ENCODE measurements at places on chromosomes 16 and 17.
A peak's percentile ranks its signal among the peaks of the same experiment; 100 is the strongest.

DNA sequence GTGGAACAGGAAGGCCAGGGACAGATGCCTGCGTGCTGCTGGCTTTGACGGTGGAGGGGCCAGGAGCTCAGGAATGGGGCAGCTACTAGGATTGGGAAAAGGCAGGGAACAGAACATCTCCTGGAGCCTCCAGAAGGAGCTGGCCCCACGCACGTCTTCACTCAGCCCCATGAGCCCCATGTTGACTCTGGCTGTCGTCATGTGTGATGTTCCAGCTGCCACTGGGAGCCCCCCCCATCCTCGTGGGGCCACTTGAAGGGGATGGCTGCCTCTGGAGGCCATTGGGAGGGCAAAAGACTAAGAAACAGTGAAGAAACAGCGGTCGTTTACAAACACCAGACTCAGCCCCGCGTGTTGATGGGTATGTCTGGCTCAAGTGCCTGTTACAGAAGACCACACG is 18.5 kb upstream of the APRT start:
- DNase-seq, result no peak

GRCh38 chr16:3509470-3509928 is 8.7 kb downstream of the CLUAP1 start:
- no peak for DNase-seq

DNA sequence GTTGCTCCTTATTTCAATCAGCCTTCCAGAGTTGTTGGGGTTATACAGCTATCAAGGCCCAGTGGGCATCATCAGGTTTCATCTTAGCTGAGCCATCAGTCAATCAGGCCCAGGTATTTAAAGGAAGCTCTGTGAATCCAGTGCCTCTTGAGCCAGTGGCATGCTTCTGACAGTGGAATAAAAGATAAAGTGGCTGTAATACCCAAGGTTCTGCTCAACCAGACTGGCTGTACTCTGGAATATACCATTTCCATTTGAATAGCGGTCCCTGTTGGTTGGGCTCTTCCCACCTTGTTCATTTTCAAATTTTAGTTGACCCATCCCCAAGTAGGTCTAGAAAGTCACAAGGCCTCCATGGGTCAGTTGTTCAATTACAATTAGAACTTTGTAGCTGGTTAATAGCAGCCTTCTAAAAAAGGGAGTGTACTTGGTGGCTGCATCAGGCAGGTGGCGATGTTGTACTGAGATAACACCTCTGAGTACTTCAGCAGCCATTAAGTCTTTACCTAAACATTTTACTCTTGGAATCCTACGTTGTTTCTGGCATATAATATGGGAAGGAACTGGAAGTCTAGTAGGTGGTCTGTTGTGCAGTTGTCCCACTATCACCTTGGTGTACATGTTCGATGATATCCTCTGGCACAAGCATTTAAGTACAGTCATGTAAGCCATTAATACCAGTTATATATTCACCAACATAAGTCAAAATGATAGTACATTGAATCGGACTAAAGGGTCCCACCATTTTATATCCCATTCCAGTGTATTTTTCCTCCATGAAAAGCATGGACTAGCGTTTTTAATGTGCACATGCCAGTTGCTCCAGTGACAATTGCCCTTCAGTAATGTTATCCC is 294.1 kb downstream of the BCAS3 start:
- DNase-seq, result no peak

- DNase-seq, result no peak
These were observed 117.0 kb downstream of the RAB11FIP4 start for GRCh38 chr17:31508288-31509094.

GRCh38 chr17:49667854-49668253 is 10.0 kb downstream of the SPOP start:
- no peak for DNase-seq

DNA sequence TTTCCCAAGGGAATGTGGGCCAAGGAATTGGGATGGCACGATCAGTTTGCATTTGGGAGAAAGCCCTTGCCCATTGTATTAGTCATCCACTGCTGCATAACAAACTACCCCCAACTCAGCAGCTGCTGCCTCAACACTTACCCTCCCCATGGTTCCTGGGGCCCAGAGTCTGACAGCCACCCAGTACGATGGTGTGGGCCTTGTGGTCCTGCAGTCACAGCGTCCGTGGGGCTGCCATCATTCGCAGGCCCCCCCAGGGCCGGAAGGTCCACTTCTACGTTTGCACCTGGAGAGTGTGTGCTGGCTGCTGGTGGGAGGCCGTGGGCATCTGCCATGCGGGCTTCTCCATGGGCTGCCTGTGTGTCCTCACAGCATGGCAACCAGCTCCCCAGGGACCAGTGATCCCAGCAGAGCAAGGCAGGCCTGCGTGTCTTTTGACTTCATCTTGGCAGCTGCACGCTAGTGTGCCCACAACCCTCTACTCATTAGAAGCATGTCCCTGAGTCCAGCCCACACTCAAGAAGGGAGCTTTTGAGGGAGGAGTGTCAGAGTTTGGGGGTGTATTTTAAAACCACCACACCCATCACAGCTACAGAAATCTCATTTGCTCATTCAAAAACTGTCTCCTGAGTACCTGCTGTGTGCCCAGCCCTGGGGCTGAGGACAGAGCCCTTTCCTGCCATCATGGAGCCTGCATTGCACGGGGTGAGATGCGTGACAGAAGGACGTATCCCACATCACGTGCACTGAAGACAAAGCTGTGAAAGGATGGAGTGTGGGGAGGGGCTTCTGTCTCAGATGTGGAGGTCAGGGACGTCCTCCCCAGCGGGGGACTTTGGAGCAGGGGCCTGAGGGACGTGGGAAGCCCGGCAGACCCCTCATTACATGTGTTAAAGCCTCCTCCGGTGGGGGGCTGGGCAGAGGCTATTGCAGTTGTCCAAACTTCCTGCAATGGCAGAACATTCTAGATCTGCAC is 185.0 kb upstream of the ZNF469 start:
- DNase-seq, result no peak

DNA sequence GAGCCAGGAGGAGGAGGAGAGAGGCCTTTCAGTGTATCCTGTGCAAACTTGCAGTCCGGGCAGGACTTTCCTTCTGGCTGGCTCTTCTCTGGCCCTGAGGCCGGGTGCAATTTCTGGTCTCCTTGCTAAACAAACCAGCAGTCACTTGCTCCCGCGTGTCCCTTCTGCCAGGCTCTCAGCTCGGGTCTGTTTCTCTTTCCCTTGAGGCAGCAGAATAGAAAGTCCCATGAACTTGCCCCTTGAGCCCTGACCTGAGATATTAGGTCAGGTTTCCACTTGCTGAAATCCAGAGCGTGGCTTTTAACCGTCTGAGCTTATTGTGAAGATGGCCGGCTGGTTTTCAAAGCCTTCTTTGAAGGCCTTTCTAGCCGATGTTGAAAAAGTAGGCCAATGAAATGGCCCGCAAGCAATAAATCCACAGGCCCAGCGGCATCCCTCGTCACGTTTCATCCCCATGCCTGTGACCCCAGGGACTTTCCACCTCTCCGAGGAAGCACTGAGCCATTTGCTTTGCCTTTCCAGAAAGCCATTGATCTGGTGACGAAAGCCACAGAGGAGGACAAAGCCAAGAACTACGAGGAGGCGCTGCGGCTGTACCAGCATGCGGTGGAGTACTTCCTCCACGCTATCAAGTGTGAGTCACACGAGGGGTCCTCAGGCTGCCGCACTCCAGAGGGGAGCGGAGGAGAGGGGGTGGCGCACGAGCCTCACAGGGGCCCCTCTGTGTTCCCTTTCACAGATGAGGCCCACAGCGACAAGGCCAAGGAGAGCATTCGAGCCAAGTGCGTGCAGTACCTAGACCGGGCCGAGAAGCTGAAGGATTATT is 4.5 kb downstream of the VPS4A start:
- DNase-seq, result no peak

GRCh38 chr17:16027708-16028584 is 28.3 kb downstream of the TTC19 start:
- peak; percentile 23 for DNase-seq

DNA sequence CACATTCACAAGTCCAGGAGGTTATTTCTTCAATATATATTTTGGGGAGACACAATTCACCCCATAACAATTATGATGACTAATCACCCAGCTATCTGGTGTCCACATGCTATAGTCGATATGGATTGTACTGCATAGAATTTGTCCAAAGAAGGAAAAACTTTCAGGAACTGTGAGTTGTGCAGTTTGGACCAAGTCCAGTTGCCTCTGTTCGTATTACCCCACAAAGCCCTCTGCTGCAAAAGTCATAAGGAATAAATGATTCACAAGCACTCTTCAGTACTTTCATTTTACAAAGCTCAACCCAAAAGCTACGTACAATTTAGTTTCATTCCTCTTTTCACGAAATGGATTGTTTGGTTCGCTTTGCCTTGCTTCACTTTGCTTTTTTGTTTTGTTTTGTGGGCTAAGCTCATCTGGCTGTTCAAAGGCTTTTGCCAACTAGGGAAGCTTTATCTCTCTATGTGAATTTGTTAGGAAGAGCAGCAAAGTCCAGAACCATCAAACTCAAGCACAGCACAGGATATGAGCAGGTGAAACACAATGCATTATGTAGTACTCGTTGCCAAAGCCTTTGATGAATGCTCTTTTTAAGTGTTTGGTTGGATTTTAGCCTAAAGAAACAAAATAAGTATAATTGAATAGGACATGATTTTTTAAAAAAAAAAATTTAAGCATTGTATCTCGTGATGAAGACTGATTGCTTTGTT is 98.6 kb downstream of the ZNF18 start:
- DNase-seq, result no peak

- no peak for DNase-seq
These were observed 56.4 kb upstream of the NLRP1 start for GRCh38 chr17:5640726-5641125.

GRCh38 chr17:6938637-6939036 is 57.2 kb upstream of the ALOX12 start:
- no peak for DNase-seq

DNA sequence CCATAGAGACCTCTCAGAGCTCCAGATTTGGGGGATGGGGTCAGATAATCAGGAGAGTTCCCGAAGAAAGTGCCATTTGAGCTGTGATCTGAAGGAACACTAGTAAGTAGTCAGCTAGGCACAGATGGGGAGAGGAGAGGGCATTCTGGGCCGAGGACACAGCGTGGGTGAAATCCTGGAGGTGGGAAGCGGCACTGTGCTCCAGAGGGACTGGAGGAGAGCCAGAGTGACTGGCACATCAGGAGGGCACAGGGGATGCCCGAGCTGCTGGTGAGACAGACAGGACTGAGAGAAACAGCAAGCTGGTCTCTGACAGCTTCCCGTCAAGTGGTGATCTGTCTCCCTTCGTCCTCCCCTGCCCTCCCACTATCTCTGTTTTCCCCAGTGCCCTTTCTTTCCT is 40.6 kb downstream of the KNOP1 start:
- no peak for DNase-seq

GRCh38 chr17:40086150-40087044 is 14.0 kb downstream of the NR1D1 start:
- peak; percentile 80 for DNase-seq

DNA sequence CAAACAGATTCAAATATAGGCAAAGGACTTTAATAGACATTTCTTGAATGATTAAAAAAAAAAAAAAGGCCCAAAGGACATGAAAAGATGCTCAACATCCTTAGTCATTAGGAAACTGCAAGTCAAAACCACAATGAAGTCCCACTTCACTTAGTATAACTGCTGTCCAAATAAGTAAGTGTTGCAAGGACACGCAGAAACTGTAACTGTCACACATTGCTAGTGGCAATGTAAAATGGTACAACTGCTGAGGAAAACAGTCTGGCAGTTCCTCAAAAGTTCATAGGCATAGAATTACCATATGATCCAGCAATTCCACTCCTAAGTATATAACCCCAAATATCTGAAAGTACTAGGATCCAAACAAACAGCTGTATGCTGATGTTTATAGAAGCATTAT is 112.7 kb downstream of the BRIP1 start:
- DNase-seq, result no peak

DNA sequence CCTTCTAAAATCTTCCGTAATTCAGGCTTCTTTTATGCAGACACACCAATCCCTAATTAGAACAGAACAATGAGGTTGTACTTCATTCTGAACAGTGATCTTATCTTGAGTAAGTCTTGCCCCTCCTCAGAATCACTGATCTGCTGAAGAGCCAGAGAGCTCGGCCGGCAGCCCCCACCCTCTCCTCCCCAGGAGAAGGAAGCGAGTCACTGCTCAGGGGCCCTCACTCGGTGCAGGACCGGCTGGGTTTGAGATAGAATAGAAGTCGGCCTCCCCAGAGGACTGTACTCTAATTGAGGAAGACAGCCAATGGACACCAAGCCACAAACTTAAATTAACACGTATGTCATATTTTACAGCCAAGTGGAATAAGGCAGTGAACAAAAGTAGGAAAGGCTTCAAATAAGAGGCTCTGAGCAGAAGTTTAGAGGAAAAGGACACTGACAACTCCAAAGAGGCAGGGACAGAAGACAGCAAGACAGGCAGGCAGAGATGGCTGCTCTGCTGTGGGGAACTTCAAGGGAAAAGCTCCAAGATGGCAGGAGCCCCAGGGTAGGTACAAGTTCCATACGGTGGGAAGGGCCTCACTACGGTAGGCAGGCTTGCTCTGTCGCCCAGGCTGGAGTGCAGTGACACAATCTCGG is 18.6 kb downstream of the CREBBP start:
- DNase-seq, result no peak

DNA sequence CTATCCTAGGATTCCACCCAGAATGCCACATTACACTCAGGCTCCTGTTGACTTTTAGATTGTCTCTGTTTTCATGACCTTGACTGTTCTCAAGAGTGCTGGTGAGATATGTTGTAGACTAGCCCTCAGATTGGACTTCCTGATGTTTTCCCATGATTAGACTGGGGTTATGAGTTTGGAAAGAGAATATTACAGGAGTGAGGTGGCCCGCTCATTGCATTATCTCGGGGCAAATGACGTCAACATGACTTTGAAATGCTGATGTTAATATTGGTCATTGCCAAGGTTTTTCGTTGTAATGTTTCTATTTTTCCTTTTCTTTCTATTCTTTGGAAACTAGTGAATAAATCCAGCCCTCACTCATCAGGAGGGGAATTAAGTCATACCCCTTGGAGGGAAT is 355.7 kb upstream of the MON1B start:
- no peak for DNase-seq

DNA sequence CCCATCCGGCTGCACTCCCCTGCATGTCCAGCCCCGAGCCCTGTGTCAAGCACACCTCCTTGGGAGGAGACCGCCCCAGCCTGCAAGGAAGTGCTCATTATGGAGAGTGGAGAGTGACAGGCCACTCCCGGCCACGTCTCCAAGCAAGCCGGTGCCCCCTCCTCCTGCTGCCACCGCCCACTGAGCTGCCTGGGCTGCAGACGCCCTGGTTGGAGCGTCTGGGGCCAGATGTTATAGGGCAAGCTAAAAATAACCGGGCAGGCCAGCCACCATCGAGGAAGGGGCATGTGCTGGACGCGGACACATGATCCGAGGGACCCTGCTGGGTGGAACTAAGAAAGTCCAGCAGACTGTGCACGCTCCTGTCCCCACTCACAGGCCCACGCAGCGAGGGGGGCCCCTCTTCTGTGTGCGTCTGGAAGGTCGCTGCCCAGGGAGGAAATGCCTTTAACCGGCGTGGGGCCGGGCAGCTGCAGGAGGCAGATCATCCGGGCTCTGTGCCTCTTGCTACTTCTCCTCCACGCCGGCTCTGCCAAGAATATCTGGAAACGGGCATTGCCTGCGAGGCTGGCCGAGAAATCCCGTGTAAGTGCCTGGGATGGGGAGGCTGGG is at the start of gene WFDC1:
Gene WFDC1 (plus strand): TSS at position 348 of the 612 bp plus-strand sequence. CDS start 94 bp downstream, at position 442.
- DNase-seq, result no peak

GRCh38 chr17:42744283-42744805 is 496 bp downstream of the EZH1 start:
- peak; percentile 53 for DNase-seq
